ENCODE measurements at places on chromosomes 5 and 9.
A peak's percentile ranks its signal among the peaks of the same experiment; 100 is the strongest.

GRCh38 chr9:114343471-114344187 lies 14.0 kb downstream of the ORM2 start:
- peak; percentile 13 for DNase-seq

DNA sequence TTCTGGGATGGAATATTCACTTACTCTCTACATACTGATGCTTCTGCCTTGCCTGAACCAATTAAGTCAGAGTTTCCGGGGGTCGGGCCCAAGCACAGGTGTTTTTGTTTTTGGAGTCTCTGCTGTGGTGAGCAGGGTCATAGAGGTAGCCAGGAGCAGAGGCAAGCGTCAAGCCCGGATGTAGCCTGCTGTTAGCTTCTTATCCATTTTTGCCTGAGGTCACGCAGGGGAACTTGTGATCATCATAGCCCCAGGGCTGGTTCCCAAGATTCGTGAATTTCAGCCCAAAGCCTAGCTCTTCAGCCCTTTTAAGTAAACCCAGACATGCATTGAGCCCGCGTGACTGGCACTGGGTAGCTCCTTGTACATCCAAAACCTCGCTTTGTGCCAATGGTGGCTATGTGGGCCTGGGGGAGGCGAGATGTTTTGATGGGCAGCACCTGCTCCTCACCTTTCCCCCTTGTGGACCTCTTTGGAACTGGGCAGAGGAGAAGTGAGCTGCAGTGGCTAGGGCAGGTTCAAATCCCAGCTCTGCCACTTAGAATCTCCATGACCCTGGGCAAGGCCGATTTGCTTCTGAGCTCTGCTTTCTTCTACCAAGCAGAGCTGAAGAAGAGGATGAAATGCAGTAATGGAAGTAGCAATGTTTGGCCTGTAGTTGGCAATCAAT lies 33.7 kb downstream of the FGF18 start:
- DNase-seq, result no peak

DNA sequence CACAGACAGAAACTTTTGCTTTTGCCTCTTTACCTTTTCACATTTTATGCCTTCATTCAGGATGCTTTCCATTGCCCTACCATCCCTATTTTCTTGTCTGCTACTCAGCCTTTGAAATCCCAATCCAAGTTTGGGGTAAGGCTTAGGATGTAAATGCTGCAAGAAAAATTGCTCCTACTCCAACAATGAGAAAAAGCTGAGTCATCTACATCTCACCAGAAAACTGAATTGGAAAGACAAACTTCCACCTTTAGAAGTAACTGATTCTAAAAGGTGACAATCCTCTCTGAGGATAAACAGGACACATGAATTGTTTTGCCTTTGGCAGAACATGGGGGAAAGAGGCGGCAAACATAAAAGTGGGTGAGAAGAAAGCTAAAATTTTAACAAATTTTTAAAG lies 295.6 kb downstream of the NR2F1-AS1 start:
- no peak for DNase-seq

DNA sequence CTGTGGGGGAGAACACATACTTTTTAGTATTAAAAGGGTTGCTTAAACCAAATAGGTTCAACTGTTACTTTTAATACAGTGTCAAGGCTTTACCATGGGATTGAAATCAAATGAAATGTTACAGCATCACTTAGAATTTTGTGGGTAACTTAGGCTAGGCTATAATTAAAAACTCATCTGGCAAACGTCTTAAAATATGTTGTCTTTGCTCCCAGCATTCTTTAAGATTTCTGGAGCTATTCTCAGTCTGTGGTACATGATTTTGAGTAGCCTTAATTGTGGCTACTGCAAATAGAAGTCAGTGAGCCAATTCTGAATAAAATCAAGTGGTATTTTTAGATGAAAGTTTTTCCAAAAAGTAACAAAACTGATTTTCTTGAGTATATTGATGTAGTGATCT lies 30.7 kb downstream of the UHRF2 start:
- DNase-seq, result no peak

- DNase-seq, result no peak
These were observed 18.9 kb downstream of the ASPN start for GRCh38 chr9:92463387-92463786.

- DNase-seq, result peak; percentile 65
These were observed 1.7 kb upstream of the AIF1L start for GRCh38 chr9:131094622-131095021.

DNA sequence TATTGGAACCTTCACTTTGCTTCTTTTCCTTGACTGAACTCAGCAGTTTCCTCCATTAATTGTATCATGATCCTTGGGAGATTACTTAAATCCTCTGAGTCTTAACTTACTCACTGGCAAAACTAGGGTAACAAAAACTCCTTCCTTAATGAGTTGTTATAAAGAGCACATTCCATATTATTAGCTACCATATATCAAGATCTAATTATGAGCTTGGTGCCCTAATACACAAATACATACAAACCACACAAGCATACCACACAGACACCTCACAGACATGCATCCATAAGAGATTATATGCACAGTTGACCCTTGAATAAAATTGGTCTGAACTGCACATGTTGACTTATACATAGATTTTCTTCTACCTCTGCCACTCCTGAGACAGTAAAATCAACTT lies 2.5 kb upstream of the SPINK7 start:
- DNase-seq, result no peak

DNA sequence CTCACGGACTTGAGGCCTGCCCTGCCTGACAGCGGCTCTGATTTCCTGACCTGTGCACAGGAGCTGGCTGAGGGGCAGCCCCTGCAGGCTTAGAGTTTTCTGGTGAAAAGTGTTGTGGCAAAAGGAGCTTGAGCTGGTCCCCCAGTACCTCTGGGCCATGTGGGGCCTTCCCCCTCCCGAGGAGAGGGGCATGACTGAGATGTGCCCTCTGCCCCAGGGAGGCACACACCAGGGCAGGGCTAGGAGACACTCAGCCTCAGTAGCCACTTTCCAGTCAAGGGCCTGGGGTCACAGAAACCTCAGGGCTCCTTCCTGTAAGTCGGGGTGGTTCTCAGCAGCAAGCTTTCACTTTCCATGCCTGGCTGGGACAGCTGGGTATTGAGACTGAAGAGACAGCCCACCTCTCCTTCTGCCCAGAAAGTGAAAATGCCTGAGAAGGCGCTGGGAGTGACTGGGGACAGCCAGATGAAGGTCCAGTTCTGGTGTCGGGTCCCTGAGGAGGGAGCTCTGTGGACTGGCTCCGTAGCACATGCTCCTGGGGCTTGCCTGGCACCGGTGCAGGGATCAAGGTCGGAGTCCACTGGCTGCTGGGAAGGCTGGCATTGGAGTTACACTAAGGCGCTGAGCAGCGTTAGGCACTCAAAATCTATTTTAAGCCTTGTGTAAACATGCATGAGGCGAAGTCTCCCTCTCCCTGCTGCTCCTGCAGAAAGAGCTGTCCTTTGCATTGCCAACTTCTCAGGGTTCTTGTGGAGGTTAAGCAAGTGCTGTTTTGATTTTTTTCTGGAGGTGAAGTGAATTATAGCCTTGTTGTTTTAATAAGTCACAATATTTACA lies 394.9 kb downstream of the GADD45G start:
- peak; percentile 71 for DNase-seq

DNA sequence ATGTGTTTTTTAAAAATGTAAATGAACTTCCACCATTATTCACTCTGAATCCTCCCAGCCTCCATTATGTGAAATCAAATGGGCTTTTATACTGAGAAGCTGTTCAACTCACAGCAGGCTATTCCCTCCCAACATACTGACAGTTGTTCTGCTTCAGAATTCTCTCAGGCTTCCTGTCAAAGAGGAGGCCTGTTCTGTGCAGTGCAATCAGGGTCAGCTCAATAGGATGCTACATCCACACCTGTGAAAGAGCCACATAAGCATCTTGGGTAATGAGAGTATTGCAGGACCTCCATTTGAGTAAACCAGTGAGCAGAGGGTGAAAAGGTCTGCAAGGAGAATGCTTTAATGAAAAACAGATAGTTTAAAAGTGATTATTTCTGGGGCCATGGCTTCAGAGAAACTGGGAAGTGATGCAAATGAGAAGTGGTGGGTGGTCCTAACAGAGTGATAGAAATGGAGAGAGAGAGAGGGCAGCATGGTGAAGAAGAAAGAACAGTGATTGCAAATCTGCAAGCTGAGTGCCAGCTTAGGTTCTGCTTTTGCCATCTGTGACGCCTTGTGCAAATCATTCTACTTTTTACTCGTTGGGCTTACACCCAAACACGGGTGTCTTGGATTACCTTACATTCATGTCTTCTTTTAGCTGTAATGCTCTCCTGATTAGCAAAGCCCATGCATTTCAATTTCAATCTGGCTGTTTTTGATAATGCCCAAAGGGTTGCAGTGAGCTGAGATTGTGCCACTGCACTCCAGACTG lies 202.5 kb upstream of the NMUR2 start:
- no peak for DNase-seq

GRCh38 chr9:1005043-1005667 lies 28.7 kb downstream of the DMRT3 start:
- DNase-seq, result peak; percentile 60

DNA sequence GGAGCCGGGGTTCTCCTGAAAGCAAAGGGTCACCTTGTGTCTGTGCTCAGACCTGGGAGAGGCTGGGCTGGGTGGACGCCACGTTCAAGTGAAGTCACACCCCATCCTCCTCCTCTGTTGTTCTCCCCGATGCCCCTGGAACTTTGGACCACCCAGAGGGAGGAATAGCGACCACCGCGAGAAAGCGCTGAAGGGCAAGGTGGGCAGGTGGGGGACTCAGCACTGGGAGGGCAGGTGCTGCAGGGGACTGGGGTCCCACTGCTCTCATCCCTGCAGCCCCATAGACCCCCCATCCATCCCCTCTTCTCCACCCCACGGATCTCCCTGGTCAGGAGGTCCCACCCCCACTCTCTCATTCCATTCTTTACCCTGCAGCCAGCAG lies 48.8 kb upstream of the COL5A1 start:
- no peak for DNase-seq

GRCh38 chr9:107898761-107899160 lies 409.2 kb upstream of the KLF4 start:
- no peak for DNase-seq
